ENCODE measurements at places on chromosomes 12 and 14.

- DNase-seq = no peak
Measured at GRCh38 chr12:75932241-75932640, 99.3 kb downstream of the PHLDA1 start.

- no peak for DNase-seq
Measured at GRCh38 chr12:98370976-98371375, 144.4 kb upstream of the TMPO start.

DNA sequence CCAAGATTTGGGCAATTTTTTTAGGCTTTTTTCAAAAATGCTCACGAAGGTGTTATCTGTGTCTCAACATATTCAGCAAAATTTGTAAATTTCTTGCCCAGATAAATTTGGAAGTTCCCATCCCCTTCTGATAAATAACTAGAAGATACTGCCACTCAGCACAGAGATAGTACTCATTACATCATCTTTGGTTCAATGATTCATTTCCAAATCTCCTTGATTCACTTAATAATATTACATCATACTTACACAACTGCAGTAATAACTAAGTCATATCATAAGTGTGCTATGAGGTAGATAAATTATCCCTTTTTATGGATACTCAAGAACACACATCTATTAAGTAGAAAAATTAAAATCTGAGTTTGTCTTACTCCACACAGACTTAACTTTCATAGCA lies 89.4 kb downstream of the RPAP3 start:
- DNase-seq = peak; percentile 3

GRCh38 chr14:25049568-25050268 lies at the start of gene STXBP6:
STXBP6 (minus strand) TSS chr14:25050147; CDS start chr14:24974818, 75,329 bp downstream.
- DNase-seq = no peak

DNA sequence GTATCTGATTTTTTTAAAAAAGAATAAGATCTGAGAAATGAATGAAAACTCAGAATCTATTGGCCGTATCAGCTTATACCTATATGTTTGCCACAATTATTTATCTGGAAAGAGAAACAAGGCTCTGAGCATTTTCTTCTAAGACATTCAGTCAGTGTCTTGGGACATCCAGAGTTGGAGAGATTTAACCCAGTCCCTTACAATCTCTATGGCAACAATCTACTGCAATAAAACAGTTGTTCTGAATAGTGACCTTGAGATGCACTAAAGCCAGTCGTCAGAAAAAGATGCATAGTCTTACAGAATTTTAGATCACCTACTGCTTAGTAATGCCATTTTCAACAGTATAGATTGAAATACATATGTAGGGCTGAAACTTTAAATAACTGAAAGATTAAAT lies 52.0 kb upstream of the SOCS2 start:
- DNase-seq = no peak

- peak; percentile 62 for DNase-seq
Measured at GRCh38 chr12:28536088-28536487, 345.8 kb downstream of the CCDC91 start.

DNA sequence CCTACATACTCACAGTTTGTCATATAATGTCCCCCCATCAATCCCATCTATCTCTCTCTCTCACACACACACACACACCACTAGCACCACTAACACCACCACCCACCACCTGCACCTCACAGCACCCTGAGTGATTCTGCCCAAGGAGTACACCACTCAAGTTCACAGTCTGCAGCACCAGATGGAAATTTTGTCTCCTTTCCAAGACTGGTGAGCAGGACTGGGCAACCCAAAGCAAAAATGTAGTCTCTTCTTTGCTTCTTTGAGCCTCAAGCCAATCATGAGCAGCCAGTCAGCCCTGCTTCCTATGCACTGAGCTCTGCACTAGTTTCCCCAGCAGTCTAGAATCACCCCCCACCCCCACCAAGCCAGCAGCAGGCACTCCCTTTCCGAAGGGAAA lies 15.0 kb upstream of the ARMH4 start:
- DNase-seq = no peak

- DNase-seq = no peak
Measured at GRCh38 chr14:104132981-104133380, 5.4 kb upstream of the KIF26A start.

DNA sequence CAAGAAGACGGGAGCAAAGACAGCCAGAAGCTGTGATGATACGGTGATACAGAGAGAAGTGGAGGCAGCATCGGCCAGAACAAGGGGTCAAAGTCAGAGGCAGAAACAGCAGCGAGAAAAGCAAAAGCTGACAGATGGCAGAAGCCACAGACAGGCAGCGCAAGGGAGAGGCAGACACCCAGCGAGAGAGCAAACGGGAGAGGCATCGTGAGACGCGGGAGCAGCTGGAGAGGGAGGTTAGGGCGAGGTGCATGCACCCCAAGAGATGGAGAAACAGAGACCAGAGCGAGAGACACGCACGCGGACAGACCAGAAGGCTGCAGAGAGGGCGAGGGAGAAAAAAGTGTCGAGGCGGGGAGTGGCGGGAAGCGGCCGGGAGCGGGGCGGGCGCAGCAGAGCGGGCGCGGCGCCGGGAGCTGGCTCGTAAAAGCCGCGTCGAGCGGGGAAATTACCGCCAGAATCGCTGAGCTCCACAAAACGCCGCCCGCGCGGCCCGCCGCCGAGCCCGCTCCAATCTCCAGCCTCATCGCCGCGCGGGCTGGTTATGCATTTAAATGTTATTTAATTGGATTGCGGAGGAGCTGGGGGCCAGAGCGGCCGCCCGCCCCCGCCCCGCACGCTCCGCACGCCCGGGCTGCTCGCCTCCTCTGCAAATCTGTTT lies 15.6 kb downstream of the SMUG1 start:
- DNase-seq = peak; percentile 12

- no peak for DNase-seq
Measured at GRCh38 chr14:34241185-34241711, 220.8 kb downstream of the SPTSSA start.

- DNase-seq = peak; percentile 85
Measured at GRCh38 chr14:35365130-35366055, 39.2 kb downstream of the NFKBIA start.

- DNase-seq = no peak
Measured at GRCh38 chr12:54572881-54573280, 15.6 kb downstream of the PPP1R1A start.

DNA sequence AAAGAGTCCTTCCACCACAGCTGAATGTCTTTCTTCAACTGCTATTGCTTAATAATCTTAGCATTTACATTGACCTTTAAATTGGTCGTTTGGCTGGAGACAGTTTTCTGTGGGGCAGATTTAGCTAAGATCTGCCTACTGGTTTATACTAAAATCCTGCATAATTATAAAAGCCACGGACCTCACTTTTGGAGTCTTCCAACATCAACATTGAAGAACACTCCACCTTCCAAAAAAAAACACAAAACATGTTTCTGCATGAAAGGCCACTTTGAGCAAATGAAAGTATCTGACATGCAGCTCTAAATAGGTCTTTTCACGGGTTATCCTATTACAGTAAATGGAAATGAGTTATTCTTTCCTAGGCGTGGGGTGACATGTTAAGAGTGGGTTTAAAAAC lies 57.0 kb upstream of the KRR1 start:
- DNase-seq = no peak
